Fibroblast of lung (primary cell): ENCODE measurements at places on chromosomes 3 and 15. TPM values are rescaled to one million over a fixed set of nuclear protein-coding genes. Genes with fewer than 3 reads are reported as not detected.

DNA sequence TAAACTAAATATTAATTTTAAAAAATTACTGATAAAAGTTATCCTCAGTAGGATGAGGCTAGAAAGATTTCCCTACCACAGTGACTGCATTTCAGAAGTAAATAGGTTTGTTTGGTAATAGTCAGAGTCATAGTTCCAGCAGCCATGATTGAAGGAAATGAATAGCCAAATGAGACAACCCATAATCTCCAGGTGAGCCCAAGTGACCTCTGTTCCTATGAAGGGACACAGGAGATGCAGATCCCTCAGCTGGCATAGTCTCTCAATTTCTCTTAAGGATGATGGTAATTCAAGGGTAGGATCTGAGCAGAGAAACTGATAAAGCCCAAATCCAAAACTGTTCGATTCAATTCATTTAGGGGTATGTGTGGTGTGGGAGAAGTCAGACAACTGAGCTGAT lies 461.8 kb downstream of the RAP2B start:
- DNase-seq = no peak

DNA sequence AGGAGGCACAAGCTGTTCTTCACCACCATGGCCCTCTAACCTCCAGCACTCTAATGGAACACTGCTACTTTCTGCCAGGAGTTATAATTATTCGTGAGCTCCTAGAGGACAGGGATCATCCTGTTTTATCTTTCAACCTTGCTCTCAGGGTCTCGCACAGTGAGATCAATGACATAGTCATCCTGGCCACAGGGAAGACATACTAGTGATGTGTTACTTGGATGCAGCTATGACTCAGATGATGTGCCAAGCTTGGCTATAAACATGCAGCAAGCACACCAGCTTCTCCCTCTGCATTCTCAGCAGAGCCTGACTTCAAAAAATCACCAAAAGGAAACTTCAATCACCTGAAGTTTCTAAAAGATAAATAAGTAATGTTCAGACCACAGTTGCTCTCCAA lies 203.8 kb upstream of the HES1 start:
- DNase-seq = no peak

- peak; percentile 51 for DNase-seq
Measured at GRCh38 chr3:140588558-140588957, 89.3 kb upstream of the TRIM42 start.

The NRROS gene
- total RNA-seq = under 0.01 and 0.33 TPM in 2 replicates

DNA sequence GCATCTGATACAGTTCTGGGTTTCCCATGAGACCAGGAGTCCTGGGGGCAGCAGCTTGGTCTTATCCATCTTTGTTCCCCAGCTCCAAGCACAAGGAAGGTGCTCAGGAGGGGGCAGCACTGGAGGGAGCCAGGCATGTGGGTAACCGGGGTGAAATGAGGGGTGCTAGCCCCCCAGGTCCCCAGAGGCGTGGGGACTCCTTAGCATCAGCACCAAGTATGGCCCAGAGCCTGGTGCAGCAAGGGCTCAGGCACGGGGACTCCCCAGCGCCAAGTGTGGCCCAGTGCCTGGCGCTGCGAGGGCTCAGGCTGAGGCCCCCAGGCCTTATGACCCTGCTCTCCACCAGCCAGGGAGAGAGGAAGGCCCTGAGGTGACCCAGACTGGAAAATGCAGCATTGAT lies 94.1 kb downstream of the CHSY1 start:
- DNase-seq = no peak

DNA sequence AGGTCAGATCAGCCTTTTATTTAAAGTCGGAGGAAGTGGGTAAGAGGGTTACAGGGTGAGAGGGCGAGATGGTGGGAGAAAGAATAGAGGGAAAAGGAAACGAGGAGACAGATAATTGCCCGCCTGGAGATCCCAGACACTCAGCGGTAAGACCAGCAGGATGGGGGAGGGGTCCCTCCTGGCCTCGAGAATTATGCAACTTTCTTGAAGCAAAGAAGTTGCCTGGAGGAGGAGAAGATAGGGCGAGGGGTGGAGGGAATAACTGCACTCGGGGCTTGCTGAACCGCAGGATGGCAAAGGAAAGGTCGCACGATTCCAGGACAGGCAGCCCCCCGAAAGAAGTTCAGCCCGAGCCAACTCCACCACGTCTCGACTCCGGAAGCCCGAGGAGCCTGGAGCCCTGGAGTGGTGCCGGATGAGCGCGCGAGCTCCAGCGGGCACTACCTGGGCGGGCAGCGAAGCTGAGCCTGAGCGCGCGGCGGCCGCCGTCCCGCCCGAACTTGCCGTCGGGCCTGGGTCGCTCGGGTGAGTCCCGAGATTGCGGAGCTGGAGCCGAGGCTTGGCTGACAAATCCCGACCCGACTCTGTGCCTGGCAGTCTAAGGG lies 402 bp downstream of the WWTR1 start:
- DNase-seq = peak; percentile 63

The POLQ gene
- total RNA-seq = 3.3 and 4.1 TPM in 2 replicates

- no peak for DNase-seq
Measured at GRCh38 chr3:131353016-131353877, 28.3 kb upstream of the NUDT16 start.

The ATG3 gene
- 92.2 and 95.8 TPM in 2 replicates for total RNA-seq

DNA sequence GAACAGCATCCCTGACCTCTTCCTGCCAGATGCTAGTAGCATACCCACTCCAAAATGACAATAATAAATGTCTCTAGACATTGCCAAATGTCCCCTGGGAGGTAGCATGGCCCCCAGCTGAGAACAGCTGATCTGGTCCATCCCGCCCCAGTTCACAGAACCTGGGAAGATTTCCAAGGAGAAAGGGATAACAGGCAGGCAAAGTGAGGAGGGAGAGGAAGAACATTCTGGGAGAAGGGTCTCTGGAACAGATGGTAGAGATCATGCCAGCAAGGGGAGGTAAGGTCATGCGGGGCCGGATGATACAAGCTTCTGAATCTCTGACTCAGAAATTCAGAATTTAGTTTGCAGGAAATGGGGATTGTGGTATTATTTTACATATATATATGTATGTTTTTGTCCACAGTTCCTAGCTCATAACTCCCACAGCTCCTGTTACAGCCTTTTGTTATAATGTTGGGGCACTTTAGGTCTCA lies 192.7 kb downstream of the SUCLG2 start:
- DNase-seq = peak; percentile 61

DNA sequence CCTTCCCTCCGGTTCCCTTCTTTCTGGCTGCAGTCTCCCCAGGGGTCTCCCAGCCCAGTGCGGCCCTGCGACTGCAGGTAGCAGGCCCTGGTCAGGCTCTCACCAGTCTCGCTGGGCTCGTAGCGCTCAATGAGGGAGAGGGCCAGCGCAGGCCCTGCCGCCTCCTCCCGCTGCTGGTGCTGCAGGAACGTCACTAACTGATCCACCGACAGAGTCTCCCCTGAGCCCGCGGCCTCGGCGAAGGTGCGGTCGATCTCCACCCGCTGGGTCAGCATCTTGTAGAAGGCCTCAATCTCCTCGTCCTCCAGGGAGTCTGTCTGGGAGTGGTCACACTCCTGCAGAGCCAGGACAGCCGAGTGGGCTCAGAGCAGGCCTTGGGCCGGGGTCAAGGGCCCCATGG lies 18.3 kb downstream of the PLCD1 start:
- DNase-seq = no peak

DNA sequence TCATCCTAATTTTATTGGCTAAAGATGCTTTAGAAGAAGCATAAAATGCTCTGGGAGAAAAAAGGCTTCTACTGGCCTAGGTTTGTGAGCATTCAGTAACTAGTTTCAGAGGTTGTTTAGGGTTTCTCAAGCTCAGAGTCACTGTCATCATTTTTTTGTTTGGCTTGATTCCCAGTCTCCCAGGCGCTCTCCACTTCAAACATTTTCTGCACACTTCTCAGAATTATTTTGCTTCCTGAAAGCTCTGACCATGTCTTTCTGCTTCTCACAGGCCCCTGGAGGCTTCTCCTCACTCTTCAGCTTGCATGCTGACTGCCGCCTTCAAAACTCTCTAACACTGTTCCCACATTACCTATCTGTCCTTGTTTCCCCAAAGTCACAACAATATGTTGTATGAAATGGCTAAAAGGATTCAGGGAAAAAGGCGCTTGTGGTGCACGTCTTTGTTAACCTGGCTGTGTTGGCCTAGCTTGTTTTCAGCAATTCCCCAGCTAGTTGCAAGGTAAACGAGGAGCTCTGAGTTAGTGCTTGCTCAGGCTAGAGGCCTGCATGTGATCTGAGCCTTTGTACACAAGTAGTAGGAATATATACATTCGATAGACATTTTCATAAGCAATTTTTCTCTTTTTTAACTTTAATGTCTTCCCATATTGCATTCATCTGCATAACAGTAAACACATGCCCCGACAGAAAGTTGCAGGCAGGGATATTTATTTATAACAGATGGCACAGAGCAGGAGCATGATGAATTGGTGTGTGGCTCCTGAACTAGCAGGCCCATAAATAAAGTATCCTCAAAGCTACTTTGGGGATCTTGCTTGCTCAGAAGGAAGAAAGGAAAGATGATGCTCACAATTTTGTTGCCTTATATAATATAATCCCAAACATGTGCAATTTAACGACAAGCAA lies 129.2 kb upstream of the DPH6 start:
- peak; percentile 72 for DNase-seq

DNA sequence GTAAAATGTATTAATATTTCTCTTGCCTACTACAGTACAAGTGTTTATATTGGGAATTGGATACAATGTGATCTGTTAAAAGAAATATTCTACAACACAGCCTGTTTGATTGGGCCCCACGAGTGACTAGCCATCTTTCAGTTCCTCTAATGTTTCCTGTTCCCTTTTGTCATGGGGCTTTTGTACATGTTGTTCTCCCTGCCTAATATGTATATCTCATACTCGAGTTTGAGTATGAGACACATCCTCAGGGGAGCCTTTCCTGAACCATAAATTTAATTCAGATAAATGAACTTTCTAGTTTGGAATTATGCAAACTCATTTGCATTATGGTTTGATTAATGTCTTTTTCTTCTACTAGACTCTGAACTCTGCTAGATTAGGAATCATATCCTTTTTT lies 65.5 kb downstream of the MEF2A start:
- DNase-seq = no peak

DNA sequence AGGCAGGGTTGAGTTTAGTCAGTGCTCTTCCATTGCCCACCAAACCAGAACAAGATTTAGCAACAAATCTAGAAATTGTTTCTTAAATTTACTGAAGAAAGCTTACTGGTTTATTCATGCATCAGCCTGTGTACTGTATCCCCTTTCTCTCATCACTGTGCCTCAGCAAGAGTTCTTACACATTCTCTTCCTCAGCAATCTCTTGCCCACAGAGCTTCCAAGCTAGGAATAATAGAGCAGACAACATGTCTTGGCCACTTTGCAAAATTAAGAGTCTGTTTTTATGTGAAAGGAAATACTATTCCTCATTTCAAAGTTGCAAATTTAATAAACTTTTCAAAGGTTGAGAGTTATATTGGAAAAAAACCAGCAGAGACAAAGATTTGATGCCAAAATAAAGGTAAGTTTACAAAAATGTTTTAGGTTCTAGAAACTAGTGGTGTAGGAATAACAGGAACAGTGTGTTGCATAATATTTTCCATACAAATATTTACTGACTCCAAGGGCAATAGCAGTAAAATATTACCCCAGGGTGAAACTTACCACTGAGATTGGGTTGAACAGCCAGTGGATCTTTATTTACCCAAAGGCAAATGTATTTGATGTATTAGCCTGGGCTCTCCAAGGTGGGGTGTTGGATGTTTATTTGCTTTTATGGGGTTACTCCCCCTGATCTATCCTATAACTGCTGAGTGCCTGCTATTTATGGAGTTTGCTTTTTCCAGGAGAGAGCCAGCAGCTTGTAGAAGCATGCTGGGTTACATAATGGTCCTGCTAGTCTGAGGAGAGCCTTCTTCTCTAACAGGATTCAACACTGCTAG lies 276.7 kb downstream of the ADAMTSL3 start:
- no peak for DNase-seq

- DNase-seq = peak; percentile 13
Measured at GRCh38 chr3:32620611-32621310, 50.1 kb upstream of the DYNC1LI1 start.

DNA sequence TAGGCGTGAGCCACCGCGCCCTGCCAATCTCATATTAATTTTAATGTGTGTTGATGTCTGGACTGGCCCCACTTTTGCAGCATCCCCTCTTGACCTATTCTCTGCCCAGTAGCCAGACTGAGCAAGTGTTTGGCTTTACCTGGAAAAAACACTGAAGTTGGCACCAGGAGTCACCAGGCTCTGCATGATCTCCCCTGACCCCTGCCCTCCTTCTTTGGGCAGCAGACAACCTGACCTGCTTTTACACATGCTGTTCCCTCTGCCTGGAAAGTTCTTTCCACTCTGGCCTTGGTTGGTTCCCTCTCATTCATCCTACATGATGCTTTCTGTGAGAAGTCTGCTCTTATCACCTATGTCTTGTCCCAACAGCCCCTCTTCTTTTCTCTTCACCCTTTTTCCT lies 67.9 kb upstream of the SLC2A2 start:
- no peak for DNase-seq

The ALDH1L1 gene
- total RNA-seq = not detected in 2 replicates

- no peak for DNase-seq
Measured at GRCh38 chr3:61613666-61614065, 52.3 kb downstream of the PTPRG start.

DNA sequence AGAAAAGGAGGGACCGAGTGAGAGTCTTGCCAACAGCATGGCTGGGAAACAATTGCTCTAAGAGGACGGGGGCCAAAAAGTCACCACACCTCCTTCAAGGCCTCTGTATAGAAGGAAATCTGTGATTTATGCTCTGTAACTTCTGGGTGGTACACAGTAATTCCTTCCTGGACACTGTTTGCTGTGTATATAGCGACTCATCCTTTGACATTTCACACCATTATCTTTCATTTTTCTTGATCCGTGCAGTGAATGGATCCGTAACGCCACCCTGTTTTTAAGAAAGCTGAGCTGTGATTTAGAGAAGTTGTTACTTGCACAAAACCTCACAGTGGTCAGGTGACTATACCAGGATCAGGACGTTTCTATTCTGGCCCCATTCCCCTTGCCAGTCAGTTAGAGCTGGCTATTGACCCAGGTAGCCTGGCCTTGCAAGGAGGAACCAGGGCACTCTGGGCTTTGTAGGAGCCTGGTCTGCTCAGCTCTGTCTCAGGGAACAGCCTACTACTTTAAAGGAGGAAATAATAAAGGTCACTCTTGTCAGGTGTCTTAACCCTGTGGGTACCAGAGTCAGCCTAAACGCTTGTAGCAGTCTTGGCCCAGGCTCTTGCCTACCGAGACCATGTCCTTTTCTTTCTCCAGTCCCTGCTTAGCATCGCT lies 86.5 kb upstream of the MYZAP start:
- DNase-seq = peak; percentile 22

The EPHB1 gene
- 0.50 TPM in 1 of 2 replicates, not detected in the other for total RNA-seq

The B4GALT4 gene
- total RNA-seq = 16.4 and 19.5 TPM in 2 replicates

- peak; percentile 39 for DNase-seq
Measured at GRCh38 chr3:59607656-59608055, 557.8 kb upstream of the CFAP20DC start.

The GABRR3 gene
- total RNA-seq = not detected in 2 replicates

DNA sequence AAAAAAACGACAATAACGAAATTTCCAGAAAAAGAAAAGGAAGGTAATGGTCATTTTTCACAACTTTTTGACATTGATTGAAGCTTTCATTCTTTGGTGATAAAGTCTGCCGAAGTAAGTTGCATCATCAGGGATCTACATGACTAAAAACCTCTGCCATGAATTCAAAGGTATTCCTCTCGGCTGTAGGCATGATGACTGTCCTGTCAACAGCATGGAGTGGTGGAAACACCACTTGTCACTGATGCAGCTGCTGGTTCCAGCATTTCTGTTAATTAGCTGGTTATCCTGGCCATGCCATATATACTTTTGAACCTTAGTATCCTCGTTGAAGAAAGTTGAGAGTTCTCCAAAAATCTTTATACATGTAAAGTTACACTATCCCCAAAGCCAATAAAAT lies 859.0 kb upstream of the ARPP21 start:
- DNase-seq = no peak

The RBMS3 gene
- 58.6 and 68.4 TPM in 2 replicates for total RNA-seq
